Stimulated activated CD8-positive, alpha-beta memory T cell treated with anti-CD3 and anti-CD28 coated beads, Interleukin-7, amount 100 ng/mL, for 1 hour (primary cell): ENCODE measurements at places on chromosomes 12 and 14.

- DNase-seq, result no peak
Observed at GRCh38 chr14:47730296-47730695, 54.9 kb upstream of the MDGA2 start.

GRCh38 chr14:95233702-95234241, 76.4 kb upstream of the DICER1 start:
- no peak for DNase-seq

DNA sequence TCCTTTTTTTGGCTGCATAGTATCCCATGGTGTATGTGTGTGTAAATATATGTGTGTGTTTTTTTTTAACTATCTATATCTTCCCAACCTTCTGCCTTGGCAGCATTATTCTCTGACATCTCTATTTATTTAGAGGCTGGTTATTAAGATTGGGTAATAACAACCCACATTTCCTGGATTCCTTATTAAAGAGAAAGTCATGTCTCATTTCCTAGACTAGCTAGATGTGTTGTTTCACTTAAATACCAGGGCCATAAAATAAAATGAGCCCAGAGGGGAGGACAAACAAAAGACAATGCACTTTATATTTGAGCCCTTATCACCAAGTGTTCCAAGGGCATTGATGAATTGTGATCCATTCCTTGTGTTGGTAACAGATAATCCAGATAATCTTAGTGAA, 169.1 kb downstream of the SLC5A8 start:
- no peak for DNase-seq

DNA sequence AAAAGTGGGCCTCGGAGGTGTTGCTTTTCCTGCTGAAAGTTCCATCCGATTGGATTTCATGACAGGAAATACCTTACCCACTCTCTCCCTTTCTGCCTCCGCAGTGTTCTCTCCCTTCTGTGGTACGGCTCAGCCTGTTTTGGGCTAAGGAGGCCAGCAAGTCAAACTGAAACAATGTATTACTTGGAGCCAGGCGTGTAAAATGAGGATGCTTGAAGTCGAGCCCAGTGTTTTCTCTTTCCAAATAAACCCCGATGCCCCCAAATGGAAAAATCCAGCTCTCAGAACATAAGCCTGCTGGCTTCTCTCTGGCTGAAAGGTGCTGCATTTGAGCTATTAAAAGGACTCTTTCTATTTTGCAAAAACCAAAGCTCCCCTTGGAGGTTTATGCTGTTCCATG, 124.7 kb downstream of the ZNF664 start:
- no peak for DNase-seq

- no peak for DNase-seq
Observed at GRCh38 chr14:105255021-105255507, 6.7 kb downstream of the BTBD6 start.

- no peak for DNase-seq
Observed at GRCh38 chr14:104717137-104717536, 6.9 kb upstream of the ADSS1 start.

DNA sequence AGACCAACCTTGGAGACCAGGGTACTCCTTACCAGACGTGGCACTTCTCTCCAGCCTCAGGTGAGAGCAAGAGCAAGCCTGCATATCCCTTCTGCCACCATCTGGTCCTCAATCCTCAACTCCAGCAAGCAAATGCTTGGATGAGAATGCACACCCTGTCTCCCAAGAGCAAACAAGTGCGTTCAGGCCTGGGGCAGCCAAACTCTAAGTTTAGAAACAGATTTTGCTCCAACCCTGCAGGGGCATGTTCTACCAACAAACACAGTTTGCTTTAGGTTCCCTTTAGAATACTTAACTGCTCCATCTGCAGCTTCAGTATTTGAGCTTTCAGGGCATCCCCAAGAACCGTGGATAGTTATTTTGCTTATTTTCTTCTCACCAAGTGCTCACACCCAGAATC, 55.9 kb upstream of the FICD start:
- DNase-seq, result no peak
